DMS153 (cell line): ENCODE measurements at places on chromosomes 13 and 19.

DNA sequence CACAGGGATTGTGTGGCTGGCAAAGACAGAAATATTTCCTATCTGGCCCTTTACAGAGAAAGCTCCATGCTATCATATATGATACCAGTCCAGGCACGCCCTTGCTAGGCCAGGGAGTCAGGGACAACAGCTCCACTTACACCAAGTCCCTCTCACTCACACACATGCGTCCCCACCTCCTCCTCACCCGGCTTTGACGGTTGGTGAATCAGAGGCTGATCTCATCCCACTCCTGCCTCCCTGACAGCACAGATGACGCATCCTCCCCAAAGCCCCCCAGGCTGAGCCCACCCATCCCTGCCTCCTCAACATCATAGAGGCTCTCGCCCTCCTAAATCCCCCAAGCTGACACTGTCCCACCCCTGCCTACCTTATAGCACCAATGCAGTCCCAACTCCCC is 62.7 kb downstream of the F2RL3 start:
- DNase-seq, result no peak

DNA sequence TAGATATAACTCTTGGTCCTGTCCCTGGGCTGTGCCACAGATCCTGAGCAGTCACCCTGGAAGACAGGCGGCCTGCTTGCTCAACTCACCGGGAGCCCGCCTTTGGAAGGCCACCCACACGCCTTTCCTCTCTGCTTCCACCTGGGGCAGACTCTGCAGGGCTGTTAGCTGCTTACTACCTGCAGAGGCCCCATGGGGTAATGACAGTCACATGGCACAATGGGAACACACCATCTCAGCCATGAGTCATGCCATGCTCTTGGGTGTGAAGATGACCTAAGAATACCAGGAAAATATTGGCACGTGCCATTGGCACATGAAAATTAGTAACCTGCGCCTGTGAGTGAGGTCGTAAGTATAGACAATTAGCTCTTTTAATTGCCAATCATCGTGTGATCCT is 108.6 kb downstream of the COL4A2 start:
- no peak for DNase-seq

GRCh38 chr13:39091586-39091985 is 53.3 kb downstream of the NHLRC3 start:
- no peak for DNase-seq

DNA sequence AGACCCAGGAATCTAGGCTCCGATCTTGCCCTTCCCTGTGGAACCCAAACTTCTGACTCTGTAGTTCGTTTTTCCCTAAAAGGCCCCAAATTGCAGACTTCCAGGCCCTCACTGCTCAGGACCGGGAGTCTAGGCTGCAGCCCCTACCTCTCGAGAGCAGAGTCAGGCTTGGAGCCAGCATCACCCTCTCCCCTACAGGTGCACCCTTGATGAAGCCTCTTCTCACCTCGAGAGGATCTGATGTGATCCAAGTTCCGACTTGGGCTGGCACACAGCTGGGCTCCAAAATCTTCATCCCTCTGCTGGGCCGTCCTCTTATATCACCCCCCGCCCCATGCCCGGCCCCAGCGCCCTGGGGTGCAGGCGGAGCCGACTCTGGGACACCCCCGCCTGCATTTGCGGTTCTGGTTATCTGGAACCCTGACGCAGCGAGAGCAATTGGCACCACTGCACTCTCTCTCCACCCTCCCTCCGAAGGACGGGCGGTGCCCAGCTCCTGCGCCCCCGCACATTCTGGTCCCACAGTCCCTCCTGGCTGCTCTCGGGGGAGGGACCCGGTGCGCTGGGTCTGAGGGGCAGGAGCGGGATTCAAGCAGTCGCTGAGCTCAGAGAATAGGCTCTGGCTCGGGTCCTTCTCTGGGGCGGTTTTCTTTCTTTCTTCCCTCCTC is at the start of gene KLK7:
Gene KLK7, minus strand, starts transcription at position 293 of the 668 bp plus-strand sequence. CDS start 1,518 bp downstream, outside the sequence.
- no peak for DNase-seq

GRCh38 chr19:35766571-35767104 is 8.7 kb downstream of the PROSER3 start:
- no peak for DNase-seq

- peak; percentile 10 for DNase-seq
These were observed 65.8 kb upstream of the SLITRK6 start for GRCh38 chr13:85864963-85865530.

- DNase-seq, result no peak
These were observed 12.7 kb upstream of the TNFSF14 start for GRCh38 chr19:6682607-6683128.

DNA sequence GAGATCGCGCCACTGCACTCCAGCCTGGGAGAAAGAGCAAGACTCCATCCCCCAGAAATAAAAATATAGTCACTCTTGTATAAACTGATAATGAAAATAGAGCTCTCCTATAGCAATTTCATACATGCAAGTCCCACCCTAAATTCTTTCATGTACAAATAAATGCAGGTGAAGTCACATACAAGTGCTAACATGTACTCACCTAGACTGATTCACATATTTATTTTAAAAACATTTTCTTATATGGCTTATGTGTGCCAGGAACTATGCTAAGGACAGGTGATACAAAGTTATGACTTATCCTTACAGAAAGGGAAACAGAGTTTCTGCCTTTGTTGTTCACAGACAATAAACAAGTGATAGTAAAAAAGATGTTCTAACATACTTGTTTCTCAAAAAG is 32.0 kb downstream of the USP12 start:
- no peak for DNase-seq

DNA sequence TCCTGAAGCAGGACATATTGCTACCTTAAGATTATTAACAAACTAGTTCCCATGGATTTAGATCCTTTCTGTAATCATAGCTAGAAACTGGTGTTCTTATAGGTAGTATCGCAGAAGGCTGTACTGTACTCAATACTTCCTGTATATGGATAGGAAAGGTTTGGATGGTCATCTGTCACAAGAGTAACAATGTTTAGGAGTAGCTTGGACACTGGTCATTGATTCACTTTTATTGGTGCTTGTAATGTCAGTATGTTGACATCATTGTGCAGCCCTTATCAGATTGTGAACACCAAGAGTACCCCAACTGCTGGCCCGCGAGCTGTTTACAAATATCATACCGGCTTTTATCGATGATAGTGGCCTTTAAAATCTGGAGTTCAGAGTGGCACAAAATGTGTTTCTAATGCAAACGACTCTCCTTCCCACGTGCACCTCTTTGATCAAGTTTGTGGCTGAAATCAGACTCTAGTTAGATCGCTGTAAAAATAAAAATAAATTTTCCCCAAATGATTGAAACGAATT is 605 bp upstream of the CDK8 start:
- no peak for DNase-seq

DNA sequence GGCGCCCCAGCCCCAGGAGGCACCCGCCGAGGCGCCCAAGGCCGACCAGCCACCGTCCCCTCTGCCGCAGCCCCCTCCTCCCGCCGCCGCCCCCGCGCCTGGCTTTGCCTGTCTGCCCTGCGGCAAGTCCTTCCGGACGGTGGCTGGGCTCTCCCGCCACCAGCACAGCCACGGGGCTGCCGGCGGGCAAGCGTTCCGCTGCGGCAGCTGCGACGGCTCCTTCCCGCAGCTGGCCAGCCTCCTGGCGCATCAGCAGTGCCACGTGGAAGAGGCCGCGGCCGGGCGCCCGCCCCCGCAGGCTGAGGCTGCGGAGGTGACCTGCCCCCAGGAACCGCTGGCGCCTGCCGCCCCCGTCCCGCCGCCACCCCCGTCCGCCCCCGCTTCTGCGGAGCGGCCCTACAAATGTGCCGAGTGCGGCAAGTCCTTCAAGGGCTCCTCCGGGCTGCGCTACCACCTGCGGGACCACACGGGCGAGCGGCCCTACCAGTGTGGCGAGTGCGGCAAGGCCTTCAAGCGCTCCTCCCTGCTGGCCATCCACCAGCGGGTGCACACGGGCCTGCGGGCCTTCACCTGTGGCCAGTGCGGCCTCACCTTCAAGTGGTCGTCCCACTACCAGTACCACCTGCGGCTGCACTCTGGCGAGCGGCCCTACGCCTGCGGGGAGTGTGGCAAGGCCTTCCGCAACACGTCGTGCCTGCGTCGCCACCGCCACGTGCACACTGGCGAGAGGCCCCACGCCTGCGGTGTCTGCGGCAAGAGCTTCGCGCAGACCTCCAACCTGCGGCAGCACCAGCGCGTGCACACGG is 2.6 kb upstream of the NAT14 start:
- DNase-seq, result no peak

DNA sequence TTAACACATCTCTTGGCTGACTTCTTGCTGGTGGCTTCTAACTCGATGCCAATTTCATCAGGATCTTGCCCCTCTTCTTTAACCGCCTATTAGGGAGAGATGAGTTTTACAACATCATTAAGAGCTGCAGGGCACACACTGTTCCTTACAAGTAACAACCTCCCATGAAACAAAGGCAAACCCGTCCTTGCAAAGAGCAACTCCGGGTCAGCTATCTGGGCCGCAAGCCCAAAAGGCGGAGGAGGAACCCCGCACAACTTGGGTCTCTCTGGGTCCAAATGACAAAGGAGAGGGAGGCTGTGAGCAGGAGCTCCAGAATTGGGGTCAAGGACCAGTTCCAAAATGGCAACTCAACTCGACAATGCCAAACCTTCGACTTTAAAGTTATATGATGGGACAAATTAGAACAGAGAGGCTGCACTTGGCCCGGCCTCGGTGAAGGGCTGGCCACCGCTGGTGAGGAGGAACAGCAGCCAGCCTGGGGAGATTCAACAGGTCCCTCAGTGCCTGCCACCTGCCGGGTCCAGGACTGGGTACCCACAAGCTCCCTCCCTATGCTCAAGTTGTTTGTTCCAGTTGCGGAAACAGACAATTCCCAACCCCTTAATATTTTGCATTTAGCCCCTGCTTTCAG is 1.1 kb downstream of the SAFB2 start:
- no peak for DNase-seq

GRCh38 chr13:106274551-106275203 is 260.8 kb downstream of the EFNB2 start:
- DNase-seq, result no peak

GRCh38 chr19:4366666-4367335 is 23.4 kb downstream of the MPND start:
- DNase-seq, result no peak

- DNase-seq, result no peak
These were observed 67.9 kb downstream of the EFNB2 start for GRCh38 chr13:106467427-106468122.
